ENCODE measurements at places on chromosomes 7 and 10.

DNA sequence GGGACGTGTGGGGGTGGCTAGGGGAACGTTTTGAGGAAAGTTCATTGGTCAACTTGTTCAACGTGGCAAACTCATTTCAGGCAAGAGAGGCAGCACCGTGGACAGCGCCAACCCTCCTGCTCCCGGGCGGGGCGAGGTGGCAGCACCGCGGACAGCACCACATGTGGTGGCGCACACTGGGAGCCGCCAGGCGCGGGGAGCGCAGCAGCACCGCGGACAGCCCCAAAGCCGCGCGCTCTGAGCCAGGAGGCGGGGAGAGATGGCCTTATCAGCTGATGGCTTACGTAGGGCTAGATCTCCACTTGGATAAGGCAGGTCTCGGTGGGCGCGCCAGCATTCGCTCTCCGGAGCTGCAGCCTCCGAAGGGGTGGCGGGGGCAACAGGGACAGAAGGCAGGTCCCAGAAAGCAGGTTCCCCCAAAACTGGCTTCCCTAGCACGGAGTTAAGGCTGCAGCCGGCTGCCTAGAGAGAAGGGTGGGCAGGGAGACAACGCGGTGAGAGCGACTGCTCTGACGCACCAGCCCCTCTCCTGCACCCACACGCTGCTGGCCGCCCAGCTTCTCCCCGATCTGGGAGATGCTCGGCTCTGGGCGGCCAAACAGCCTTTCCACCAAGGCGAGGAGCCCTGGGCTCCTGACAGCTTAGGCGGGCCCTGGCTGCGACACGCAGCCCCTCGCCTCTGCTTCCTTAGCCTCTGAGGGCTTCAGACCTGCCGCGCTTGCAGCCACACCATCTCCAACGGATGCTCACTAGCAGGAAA, at the start of gene HTR5A:
HTR5A (plus strand) TSS at position 333 of the 760 bp plus-strand sequence. CDS start 576 bp downstream, outside the sequence.
- DNase-seq, result no peak

DNA sequence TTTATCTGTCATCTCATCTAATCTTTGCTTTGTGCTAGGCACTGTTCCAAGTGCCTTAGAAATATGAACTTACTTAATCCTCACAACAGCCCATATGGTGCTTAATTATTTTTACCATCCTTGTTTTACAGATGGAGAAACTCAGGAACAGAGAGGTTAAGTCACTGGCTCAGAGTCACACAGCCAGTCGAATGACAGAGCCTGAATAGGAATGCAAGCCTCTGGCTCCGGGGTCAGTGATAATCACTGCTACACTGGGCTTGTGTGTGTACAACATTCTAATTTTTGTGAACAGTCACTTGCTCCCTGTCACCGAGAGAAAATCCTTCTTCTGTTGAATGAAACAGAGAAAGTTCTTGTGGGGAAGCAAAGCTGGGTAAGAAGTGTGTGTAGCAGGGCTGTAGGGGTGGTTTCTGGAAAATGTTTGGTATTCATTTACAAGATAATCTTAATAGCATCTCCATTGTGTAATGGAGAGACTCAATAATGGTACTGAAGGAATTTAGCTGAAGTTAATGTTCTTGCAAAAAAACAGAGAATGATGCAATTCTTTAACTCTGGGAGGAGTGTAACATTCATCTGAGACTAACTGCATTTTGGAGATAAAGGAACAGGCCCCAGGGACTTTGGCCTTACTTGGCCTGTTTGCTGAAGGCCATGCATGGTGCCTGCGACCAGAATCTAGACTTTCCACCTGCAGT, 290.6 kb downstream of the FRMD4A start:
- no peak for DNase-seq

DNA sequence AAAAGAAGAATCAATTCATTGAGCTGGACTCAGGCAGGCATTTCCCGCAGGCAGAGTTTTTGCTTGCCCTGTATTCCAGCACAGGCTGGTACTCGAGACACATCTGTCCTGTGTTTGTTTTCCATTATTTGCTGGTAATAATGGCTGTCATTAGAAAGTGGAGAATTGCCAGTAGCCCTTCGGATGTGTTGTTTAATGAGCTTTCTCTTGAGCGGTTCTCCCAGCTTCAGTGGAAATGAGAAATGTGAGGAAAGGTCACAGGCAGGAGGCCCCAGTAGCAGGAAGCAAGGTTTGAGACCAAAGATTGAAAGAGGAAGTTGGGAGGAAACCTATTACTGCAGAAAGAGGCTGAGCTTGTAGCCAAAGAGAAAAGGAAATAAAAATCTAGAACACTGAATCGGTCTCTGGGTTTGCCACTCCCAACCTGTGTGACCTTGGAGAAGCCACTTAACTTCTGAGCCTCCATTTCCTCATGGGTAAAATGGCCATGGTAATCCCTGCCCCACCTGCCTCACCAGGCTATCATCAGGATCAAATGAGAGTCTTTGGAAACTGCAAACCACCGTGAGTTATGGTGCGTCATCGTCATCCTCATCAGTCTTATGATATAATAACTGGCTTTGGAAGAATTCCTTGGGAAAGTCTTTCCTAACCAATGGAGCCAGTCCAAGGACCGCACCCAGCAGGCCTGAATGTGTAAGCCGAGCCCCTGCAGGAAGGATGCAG, 67.7 kb downstream of the TACR2 start:
- DNase-seq, result peak; percentile 93

DNA sequence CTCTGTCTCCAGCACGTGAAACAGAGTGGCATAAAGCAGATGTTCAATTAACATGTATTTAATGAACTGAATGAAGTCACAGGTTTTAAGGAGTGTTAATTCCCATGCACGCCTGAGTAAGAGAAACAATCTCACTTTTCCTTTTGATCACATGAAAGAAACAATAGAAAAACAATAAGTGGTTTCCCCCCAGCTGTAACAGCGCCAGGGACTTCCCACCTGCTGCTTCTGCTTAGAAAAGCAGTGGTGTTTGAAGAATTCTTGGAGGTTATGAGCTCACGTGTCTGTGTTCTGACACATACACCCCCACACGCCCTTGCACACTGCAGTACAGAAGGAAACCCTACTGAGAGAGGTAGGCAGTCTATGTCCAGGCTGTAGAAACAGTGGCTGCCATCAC, 51.3 kb upstream of the FRMD4A start:
- no peak for DNase-seq

DNA sequence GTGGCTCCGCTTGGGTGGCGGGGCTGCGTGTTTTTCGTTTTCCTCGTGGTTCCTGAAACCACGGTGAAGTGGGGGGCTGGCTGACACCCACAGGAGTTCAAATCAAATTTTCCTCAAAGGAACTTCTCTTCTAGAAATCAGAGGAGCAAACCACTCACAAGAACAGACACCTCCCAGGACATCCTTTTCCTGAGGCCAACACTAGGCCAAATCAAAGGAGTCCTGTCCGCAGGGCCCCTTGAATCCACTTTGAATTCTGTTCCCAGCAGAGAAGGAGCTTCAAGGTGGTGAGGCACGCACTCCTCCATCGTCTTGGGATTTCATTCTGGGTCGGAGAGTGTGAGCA, 29.9 kb upstream of the ZNF273 start:
- peak; percentile 40 for DNase-seq

GRCh38 chr10:29323367-29323766, 34.5 kb downstream of the LYZL1 start:
- no peak for DNase-seq

- no peak for DNase-seq
These were observed 909.3 kb upstream of the GHITM start for GRCh38 chr10:83229991-83230390.

DNA sequence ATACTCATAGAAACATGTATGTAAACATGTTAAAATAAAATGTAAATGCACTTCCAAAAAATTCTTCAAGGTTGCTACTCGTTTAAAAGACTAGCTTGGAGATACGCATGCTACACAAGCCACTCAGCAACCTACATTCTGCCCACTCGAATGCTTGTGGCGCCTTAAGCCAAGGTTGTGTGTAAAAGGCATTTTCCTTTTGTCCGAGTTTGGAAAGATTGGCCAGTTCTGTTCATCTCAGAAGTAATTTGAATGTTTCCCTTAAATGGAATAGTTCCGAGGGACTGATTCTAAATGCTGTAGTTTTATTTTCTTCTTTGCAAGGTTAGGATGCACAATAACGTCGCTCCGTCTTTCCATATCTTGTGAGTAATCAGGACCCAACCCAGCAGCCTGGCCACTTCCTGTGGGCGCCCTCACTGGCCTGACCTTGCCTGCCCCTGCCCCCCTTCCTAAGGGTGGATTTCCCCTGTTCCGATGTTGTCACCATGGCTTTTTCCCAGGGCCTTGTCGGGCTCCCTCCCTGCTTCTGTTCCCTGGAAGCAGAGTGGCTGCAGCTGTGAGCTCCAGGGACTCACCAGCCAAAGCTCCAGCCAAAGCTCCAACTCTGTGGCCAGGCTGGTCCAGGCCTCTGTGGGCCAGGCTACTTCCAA, 70.6 kb downstream of the PTPRE start:
- peak; percentile 83 for DNase-seq

DNA sequence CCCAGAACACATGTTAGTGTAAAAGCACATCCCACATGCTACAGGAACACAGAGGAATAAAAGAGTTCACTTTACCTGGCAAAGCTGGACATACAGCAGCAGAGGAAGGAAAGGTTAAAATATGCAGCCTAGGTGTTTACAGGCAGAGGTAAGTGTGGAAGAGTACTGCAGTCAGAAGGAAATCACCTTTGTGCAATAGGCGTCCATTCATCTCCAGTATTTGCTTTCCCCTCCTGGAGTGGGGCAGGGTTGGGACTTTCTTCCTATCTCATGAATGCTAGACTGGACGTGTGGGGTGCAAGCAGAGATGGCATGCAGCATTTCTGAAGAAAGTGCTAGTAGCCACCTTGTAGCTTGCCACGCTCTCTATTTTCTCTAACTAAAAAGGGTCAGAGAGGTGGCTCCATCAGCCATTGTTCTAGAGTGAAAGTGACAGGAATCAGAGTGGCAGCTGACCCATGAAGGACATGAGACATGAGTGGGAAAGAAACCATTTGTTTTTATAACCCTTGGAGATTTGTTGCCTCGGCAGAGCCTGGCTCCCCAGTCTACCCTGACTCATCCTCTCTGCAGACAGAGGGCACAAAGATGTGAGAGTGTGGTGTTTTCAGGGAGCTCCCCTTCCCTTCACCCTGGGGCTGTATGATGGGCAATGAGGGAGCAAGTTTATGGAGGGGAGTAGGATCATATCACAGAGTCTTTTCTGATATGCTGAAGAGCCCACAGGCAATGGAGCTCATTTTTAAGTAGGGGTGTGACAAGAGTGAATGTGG, 101.2 kb upstream of the SEC61G start:
- no peak for DNase-seq

DNA sequence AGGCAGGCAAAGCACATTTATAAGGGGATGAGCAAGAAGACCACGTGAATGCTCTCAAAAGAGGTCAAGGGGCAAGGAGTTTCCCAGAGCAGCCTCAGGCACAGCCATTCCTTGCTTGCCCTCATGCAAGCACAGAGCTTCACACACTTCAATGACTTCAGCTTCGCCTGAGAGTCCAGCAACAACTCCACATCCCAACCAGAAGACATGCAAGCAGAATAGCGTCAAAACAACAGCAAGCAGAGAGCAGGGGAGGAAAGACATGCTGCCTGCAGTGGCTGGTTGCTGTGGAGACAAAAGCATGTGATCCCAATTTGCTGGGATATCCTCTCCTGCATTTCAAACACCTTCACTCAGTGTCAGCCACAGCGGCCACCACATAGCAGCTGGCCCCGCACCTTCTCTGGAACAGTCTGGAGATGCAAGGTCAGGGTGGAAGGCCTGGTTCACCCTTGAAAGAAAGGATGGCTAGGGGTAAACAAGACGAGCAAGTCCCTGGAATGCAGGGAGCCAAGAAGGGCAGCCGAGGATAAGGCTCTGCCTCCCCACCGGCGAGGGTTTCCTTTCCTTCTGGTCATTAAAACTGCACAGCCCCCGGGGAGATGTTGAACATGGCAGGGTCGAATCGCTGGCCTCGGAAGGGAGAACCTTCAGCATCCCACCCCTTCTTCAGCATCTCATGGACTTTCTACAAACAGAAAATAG, 60.2 kb upstream of the CAMK2B start:
- DNase-seq, result peak; percentile 47

- no peak for DNase-seq
These were observed 23.8 kb upstream of the BICC1 start for GRCh38 chr10:58488921-58489320.

DNA sequence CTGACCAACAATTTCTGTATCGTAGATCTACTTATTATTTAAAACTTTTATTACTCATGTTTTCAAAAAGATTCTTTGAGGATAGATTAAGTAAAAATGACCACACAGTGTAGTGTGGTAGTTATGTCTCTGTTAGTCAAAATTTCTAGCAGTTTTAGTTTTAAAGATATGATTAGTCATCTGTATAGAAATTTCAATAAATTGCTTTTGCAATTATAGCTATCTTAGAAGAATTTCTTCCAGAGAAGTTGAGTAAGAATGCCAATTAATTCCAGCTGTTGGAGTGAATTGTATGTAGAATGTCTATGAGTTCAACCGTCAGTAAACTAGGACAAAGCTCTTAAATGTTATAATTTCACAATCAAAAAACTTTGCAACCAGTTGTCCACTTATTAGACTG, 229.7 kb downstream of the CDK14 start:
- no peak for DNase-seq

DNA sequence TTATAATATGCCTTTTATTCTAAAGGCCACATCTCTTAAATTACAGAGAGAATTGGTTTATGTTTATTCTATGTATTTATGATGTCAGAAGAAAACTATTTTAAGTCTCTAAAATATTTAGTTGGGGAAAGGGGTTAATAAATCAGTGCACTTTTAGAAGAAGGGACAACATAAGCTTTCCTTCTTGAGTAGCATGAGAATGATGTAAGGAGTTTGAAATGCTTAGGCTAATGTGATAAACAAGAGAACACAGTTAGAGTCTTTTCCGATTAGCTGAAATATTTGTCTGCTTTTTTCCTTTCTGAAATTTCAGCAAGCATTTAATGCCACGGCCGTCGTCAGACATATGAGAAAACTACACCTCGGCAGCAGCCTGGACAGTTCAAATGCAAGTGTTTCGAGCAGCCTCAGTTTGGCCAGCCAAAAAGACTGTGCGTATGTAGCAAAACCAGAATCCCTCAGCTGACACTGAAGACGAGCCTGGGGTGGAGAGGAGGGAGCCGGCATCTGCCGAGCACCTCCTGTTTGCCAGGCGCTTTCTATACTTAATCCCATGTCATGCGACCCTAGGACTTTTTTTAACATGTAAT, 176.2 kb downstream of the CCDC3 start:
- no peak for DNase-seq

GRCh38 chr10:72379776-72380175, 25.1 kb upstream of the DNAJB12 start:
- DNase-seq, result no peak
